Myocyte (in vitro differentiated cells): ENCODE measurements at places on chromosomes 2 and 18. TPM values are rescaled to one million over a fixed set of nuclear protein-coding genes. Genes with fewer than 3 reads are reported as not detected.

ANKRD30BL gene
- not detected in 2 replicates for total RNA-seq

GPAT2 gene
- total RNA-seq = not detected in 2 replicates

INHBB gene
- 0.27 and 0.36 TPM in 2 replicates for total RNA-seq

EMILIN1 gene
- 4.3 and 6.8 TPM in 2 replicates for total RNA-seq

DNAJC5G gene
- total RNA-seq = not detected in 2 replicates

FRZB gene
- 0.99 and 1.7 TPM in 2 replicates for total RNA-seq

SULT1C2 gene
- 0.16 and 0.37 TPM in 2 replicates for total RNA-seq

GRHL1 gene
- total RNA-seq = 0.47 and 1.4 TPM in 2 replicates

VPS54 gene
- 18.1 and 18.3 TPM in 2 replicates for total RNA-seq

HJURP gene
- total RNA-seq = 0.62 and 1.4 TPM in 2 replicates

MC5R gene
- total RNA-seq = 0.21 TPM in 1 of 2 replicates, not detected in the other

KCNJ3 gene
- total RNA-seq = 0.05 TPM in 1 of 2 replicates, not detected in the other

SH3RF3 gene
- 5.1 and 5.3 TPM in 2 replicates for total RNA-seq

AKAIN1 gene
- total RNA-seq = not detected in 2 replicates

PROKR1 gene
- total RNA-seq = not detected in 2 replicates

GAL3ST2 gene
- total RNA-seq = 0.47 TPM in 1 of 2 replicates, not detected in the other

ABCG8 gene
- total RNA-seq = not detected in 2 replicates

ASB18 gene
- 0.24 and 0.31 TPM in 2 replicates for total RNA-seq

GALNT3 gene
- total RNA-seq = 0.16 and 0.37 TPM in 2 replicates

PSD4 gene
- total RNA-seq = 0.83 and 1.2 TPM in 2 replicates

ARHGAP15 gene
- total RNA-seq = not detected in 2 replicates

LIPG gene
- total RNA-seq = 3.0 TPM in 2 replicates

ASPRV1 gene
- 0.80 and 0.99 TPM in 2 replicates for total RNA-seq

SH3YL1 gene
- 40.6 and 48.7 TPM in 2 replicates for total RNA-seq

GAD1 gene
- 0.35 and 0.83 TPM in 2 replicates for total RNA-seq

WNT6 gene
- 0.31 and 0.37 TPM in 2 replicates for total RNA-seq

LYPD6 gene
- total RNA-seq = 2.4 and 3.4 TPM in 2 replicates

LCT gene
- total RNA-seq = 0.16 TPM in 1 of 2 replicates, not detected in the other
